ENCODE measurements at places on chromosomes 12 and 14.

DNA sequence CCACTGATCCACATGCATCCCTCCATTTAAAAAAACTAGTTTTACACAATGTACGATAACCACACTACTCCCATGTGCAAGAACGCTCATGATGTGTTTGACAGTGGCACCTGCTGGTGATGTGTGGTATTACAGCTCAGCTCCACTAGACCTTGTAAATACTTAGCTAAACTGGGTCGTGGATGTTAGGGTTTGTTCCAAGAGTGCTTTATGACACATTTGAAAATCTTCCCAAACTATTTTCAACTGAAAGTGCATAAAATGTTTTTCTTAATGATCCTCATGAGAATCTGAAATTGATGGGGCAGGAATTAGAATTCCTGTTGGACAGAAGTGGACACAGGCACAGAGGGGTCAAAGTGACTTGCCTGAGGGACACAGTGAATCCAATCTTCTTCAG lies 99.2 kb downstream of the SCARB1 start:
- no peak for DNase-seq

DNA sequence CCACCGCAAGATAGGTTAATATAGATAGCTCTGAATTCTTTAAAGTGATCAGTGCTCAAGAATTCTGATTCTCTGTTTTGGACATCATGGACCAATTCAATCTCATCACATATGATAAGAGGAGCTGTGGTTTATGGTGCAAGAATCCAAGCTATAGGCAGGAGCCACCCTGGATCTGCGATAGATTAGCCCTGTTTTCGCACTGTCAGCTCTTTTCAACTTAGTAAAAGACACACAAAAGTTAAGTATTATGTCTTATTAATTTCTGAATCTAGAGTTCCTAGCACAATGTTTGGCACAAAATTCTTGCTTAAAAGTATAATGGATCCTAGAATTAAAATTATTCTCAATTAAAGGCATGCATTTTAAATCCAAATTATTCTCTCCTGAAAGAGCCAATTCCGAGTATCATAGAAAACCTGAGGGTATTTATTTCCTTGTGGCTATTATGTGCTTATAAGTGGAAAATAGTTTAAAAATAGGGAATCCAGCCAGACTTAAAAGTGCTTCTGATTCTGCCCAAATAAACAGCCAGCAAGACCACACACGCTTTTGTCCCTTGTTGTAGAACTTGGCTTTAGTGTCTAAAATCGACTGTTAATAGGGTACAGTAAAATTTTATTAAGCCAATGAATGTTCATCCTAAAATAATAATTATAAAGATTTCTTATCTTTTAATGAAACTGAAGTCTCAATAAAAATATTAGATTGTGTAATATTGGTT lies 184.9 kb upstream of the FLRT2 start:
- DNase-seq: no peak

GRCh38 chr14:58082011-58082410 lies 70.0 kb downstream of the ARMH4 start:
- DNase-seq: no peak

DNA sequence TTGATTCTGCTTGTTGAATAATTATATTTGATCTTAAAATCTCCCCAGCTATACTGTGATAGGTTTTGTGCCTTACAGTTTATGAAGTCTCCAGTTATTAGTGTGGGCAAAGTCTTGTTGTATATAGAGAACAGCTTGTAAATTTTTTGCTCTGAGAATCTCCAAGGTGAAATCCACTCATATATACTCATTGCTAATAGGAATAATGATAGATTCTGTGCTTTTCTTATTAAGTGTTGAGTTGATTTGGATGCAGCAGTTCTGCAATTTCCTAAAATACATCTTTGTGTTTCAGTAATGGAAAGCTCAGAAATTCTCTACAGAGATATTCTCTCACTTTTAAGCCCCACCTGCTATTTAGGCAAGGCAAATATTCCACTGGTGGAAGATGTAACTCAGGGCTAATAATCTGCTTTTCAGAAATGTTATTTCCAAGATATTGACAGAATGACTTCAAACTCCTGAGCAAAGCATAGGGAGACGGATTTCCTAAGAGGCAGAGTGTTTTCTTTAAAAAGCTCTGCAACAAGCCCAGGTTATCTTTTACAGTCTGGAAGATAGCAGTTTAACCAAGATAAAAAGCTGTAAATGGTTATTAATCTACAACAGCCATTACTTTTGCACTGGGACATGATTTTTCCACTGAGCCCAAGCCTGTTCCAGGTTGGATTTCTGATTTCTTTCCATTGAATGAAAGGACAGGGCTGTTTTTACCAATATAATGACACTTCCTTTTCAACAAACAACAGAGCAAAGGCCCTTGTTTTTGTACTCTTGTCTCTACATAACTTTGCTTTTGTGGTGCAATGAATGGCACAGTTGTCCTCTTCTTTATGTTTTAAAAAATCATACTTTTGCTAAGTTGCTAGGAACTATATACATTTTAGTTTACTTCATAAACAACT lies 239.9 kb upstream of the ATP2B1 start:
- DNase-seq: no peak

Measured in stimulated activated CD4-positive, alpha-beta T cell treated with anti-CD3 and anti-CD28 coated beads, Interleukin-1b, Interleukin-23, amount 100 ng/mL, for 1 hour (primary cell).